SK-N-SH (cell line): ENCODE measurements at places on chromosomes 2 and 18.

GRCh38 chr18:25662272-25662671 lies 310.3 kb upstream of the ZNF521 start:
- no peak for DNase-seq

- DNase-seq, result no peak
These were observed 1023.2 kb downstream of the BCL11A start for GRCh38 chr2:59530258-59530657.

- no peak for DNase-seq
These were observed 130.4 kb downstream of the MEIS1 start for GRCh38 chr2:66565291-66565690.

GRCh38 chr2:113228991-113229716 lies 49.6 kb downstream of the PAX8 start:
- no peak for DNase-seq

DNA sequence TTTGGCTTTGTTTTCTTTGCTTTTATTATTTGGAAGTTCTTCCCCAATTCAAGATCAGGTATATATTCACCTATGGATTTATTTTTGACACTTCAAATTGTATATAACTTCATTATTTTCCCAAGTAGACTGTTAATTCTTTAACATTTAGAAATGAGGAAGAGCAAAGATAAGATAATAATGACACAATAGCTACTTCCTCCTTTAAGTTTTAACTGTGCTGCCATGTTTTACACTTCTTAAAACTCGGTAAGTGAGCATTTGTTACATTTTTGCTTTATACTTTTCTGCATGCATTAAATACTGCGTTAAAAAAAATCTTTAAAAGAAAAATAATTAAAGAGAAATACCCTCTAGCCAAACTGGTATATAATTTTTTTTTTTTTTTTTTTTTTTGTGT lies 32.5 kb downstream of the SLC66A3 start:
- DNase-seq, result no peak

DNA sequence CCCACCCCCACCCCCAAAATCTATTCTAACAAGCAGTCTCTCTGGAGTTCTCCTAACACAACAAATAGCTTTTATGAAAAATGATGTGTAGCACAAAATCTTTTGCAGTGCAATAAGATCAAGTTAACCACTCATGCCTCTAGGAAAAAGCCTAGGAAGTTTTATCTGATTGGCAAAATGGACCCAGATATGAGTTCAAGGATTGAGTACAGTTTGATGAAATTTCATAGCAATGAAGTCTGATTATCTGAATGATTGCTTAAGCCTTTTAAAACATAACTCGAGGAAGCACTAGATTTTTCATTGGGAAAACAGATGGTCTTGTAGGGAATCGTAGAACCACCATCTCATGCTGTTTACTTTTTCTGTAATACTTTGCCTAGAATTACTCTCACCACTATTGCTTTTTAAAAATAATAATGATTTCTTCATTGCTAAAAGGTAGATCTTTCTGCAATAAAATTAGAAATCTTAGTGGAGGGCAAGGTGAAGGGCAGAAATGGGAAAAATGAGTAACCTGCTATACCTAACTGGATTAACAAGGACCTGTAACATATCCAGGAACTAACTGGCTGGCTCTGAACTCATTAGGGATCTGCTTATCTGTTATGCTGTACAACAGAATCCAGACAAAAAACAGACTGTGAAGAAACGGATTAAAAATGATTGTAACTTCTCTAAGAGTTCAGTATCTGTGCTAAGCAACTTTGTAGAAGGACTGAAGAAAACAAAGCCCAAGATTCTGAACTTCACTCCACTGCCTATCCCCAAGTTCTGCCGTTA lies 73.7 kb upstream of the ETAA1 start:
- peak; percentile 35 for DNase-seq

- DNase-seq, result no peak
These were observed 24.8 kb downstream of the SH3BP4 start for GRCh38 chr2:234976479-234977227.

- peak; percentile 29 for DNase-seq
These were observed 43.7 kb upstream of the TWIST2 start for GRCh38 chr2:238803996-238804870.

DNA sequence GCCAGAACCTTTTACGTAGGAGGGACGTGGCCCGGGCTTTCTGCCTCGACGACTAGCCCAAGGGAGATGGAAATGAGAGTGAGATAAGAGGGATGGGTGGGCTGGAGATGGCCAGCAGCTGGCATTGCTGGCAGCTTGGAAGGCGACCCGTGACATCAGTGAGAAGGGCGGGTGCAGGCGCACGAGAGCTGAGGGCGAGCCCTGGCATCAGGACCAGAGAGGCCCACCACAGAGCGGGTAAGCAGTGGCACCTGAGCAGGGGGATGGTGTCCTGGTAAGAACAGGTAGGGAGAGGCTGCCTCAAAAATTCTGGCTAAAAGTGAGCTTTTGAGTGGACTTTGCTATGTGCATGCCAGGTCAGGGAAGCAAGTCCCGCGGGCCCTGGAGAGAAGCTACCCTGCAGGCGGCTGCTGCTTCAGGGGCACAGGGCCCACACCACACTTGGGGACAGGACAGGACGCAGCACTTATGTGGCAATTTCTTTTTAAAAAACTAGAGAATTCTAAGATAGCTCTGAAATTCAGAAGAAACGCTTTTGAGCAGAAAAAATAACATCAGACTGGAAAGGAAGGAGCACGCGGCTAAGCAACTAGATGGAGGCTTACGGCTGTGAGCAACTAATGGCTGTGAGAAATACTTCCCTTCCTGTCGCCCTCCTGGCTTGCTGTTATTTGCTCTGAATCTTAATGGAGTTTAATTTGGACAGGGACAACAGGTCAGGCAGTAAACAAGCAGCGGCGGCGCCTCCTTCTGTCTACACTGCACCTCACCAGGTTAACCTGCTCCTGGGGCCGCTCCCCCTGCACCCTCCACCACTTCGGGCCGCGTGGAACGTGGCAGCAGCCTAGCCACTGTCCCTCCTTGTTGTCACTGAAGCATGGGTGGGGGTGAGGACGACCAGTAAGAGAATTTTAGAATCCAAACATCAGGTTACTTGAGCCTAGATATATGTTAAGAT lies 20.5 kb downstream of the THAP4 start:
- DNase-seq, result no peak
